Colonic mucosa (tissue), 4 donors: ENCODE measurements at places on chromosomes 2 and 18.

GRCh38 chr18:1304392-1304992, 399.8 kb downstream of the ADCYAP1 start:
- no peak overlapping the region for H3K4me3 ChIP-seq
- H3K27ac ChIP-seq: no peak overlapping the region
- H3K36me3 ChIP-seq: no peaks in the 10 kb centered on the region
- no peaks in the 10 kb centered on the region for H3K27me3 ChIP-seq
- no peaks in the 10 kb centered on the region for H3K4me1 ChIP-seq
- DNase-seq: no peak

- H3K27me3 ChIP-seq: no peaks in the 10 kb centered on the region
- no peak for DNase-seq
- H3K4me1 ChIP-seq: no peaks in the 10 kb centered on the region
- H3K4me3 ChIP-seq: no peak overlapping the region
- no peaks in the 10 kb centered on the region for H3K36me3 ChIP-seq
Observed at GRCh38 chr2:165820296-165820695, 26.2 kb upstream of the GALNT3 start.

DNA sequence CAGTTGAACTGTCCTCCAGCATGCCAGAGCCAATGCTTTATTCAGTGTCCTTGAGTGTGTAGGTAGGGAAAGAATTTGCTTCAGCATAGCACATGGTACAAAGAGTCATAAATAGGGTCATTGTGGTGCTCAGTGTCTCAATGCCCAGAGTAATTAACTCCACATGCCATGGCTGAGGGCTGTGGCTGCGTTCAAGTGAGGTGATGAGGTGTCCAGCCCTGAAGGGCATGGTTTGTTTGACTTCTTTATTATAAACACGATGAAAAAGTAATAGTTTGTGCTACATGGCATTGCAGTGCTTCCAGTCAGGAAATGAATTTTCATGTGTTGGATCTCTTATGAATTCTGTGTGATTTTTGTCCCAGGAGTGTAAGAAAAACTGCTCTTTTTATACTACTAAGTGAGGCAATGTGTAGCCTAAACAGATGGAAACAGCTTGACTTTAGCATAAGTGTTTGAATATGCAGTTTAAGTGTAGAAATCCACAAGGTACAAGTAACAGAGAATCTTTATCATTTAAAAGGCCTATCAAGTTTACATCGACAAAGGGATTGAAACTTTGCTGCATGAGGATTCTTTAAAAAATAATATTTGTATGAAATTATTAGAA, 507.9 kb upstream of the CDH2 start:
- no peak overlapping the region for H3K27ac ChIP-seq
- DNase-seq: no peak
- no peak overlapping the region for H3K4me3 ChIP-seq
- no peaks in the 10 kb centered on the region for H3K36me3 ChIP-seq

- no peaks in the 10 kb centered on the region for H3K4me1 ChIP-seq
- H3K36me3 ChIP-seq: no peaks in the 10 kb centered on the region
- no peak for DNase-seq
Observed at GRCh38 chr18:55906536-55906935, 318.5 kb upstream of the TCF4 start.

GRCh38 chr18:64972545-64972944, 778.3 kb upstream of the CDH7 start:
- no peak overlapping the region for H3K27ac ChIP-seq
- H3K36me3 ChIP-seq: no peaks in the 10 kb centered on the region
- no peak overlapping the region for H3K4me3 ChIP-seq
- H3K27me3 ChIP-seq: no peaks in the 10 kb centered on the region
- H3K4me1 ChIP-seq: no peaks in the 10 kb centered on the region
- no peak for DNase-seq

- no peaks in the 10 kb centered on the region for H3K27me3 ChIP-seq
- no peak for DNase-seq
- no peak overlapping the region for H3K4me3 ChIP-seq
Observed at GRCh38 chr2:158723181-158723838, 71.8 kb upstream of the DAPL1 start.

DNA sequence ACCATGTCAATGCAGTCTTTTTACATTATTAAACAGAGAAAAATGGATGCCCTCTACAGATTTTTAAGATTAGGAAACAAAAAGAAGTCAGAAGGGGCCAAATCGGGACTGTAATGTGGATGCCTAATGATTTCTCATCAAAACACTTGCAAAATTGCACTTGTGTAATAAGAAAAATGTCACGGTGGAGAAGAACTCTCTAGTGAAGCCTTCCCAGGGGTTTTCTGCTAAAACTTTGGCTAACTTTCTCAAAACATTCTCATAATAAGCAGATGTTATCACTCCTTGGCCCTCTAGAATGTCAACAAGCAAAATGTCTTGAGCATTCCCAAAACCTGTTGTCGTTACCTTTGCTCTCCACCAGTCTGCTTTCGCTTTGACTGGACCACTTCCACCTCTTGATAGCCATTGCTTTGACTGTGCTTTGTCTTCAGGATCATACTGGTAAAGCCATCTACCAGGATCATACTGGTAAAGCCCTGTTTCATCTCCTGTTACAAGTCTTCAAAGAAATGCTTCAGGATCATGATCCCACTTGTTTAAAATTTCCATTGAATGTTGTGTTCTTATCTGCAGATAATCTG, 226.8 kb downstream of the TNS1 start:
- DNase-seq: no peak
- no peak overlapping the region for H3K4me3 ChIP-seq
- no peaks in the 10 kb centered on the region for H3K36me3 ChIP-seq
- H3K27me3 ChIP-seq: no peaks in the 10 kb centered on the region
- no peak overlapping the region for H3K27ac ChIP-seq

- H3K36me3 ChIP-seq: no peaks in the 10 kb centered on the region
- no peaks in the 10 kb centered on the region for H3K27me3 ChIP-seq
- H3K4me3 ChIP-seq: no peak overlapping the region
Observed at GRCh38 chr2:241190291-241190981, 2.0 kb downstream of the ANO7 start.

GRCh38 chr2:170886386-170886785, 42.7 kb upstream of the GORASP2 start:
- H3K36me3 ChIP-seq: no peaks in the 10 kb centered on the region
- no peaks in the 10 kb centered on the region for H3K27me3 ChIP-seq
- no peak for DNase-seq
- no peaks in the 10 kb centered on the region for H3K4me1 ChIP-seq
